ENCODE measurements at places on chromosomes 13 and 19.

DNA sequence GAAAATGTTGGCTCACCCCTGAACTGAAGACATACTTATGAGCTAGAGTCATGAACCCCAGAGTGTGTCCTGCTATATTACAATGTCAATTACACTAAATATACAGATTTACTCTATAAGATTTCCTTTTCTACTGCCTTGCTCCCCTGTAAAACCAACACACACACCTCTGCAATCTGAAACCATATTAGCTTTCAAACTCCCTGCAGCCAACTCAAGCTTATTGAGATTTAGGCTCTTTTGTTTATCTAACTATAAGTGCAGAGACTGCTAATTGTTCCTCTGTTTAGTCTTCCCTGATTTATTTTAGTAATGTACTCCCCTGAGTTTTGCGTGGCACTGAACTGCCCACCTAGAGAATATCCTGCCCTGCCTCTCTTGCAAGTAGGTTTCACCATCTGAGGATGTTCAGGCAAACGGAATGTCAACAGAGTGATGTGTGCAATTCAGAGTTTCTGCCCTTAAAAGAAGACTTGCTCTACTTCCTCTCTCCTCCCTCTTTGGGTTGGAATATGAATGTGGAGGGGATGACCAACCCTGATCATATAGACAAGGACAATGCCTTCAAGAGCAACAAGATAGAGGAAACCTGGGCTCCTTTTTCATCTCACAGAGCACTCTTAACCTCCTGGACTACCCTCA, 22.3 kb downstream of the FAM216B start:
- no peak for DNase-seq

DNA sequence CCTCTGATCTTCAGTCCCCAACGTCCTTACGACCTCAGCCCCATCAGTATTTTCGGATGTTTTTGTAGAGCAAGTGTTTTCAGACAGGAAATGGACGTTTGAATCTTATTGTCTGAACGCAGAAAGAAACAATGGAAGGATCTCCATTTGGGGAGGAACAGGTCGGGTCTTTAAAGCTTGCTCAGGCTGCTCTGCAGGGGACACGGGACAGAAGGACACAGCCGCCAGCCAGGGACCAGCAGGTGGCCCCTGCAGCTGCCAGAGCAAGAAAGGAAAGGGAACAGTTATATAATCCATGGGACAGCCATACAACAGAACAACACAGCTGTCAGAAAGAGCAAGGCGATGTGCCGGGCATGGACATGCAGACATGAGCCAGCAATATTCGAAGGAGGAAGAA, 18.5 kb upstream of the IGLON5 start:
- no peak for DNase-seq

- DNase-seq, result no peak
Observed at GRCh38 chr13:80363890-80364503, 23.1 kb upstream of the SPRY2 start.

GRCh38 chr13:112734696-112735547, 45.1 kb downstream of the ATP11A start:
- no peak for DNase-seq

DNA sequence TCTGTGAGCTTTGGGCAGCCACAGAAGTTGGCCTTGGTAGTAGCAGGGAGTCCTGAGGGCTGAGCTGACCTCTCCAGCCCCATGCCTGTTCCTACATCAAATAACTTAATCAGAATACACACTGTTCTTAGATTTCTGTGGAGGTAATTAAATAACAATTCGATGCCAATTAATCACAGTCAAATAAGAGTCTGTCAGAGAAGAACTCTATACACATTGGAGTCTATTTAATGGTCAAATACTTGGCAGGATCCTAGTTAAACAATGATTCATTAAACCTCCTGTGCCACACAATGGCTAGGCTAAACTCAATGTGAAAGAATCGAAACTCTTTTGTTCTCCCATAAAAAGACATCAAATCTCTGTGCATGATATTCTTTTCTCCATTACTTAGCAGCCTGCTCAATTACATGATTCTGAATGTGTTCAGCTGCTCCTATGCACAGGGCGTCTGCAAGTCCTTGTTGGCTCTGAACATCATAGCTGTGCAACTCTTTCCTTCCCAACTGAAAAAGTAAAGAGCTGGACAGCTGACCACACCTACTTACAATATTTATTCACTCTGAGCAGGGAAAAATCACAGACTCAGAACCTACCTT, 173.1 kb downstream of the ABCC4 start:
- DNase-seq, result no peak

DNA sequence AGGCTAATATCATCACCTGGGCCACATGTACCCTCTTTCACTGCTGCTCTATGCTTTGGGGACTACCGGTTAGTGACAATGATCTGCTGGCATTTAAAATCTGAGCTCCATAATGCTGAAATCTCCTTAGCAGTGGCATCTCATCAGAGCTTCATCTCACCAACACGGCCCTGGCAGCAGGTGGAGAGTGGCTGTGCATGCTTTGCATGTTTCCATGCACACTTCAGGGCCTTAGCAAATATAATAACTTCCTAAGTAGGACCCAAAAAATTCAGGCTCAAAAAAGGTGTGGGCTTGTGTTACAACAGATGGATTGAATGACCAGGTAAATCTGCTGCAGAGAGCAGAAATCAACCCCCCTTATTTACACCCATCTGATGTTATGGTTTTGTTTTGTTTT, 55.2 kb downstream of the ALOX5AP start:
- no peak for DNase-seq

GRCh38 chr19:41219924-41220567, 1.0 kb downstream of the AXL start:
- DNase-seq, result no peak

GRCh38 chr13:30846311-30846710, 59.8 kb upstream of the MEDAG start:
- DNase-seq, result no peak

DNA sequence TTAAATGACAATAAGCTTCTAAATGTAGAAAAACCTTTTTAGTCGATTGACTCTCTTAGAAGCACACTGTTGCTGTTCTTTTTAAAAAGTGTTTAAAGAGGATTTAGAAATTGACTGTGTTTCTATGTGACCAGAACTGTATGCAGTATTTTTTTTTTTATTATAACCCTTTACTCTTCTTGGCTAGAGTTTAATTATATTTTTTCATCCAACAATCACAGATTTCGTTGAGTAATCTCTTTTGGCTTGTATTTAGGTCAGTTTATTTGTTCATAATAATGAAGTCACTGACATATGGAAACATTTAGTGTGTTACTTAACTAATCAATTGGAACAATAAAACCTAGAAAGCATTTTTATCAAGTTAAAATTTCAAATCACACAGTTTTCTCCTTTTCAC, 19.9 kb downstream of the CSNK1A1L start:
- DNase-seq, result no peak

DNA sequence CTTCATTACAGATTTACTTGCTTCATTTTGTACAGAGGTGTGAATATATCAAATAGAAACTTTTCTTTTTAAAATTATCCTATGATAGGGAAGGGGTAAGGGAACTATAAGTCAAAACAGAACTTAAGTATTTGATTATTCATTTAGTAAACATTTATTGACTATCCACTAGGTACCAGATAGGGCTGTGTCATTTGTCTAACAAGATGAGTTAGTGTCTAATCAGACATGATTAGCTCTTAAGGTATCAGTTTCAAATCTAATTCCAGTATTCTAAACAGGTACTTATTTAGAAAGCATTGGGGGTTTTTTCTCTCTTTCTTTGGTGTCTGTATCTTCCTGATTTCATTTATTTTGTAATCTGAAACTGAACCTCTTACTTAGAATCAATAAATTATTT, 32.2 kb downstream of the CDADC1 start:
- DNase-seq, result no peak

GRCh38 chr13:35566340-35566739, 89.9 kb upstream of the MAB21L1 start:
- DNase-seq, result no peak

GRCh38 chr19:44816301-44816700, 7.4 kb downstream of the BCAM start:
- DNase-seq, result no peak

GRCh38 chr13:36753176-36753575, 65.8 kb upstream of the RFXAP start:
- no peak for DNase-seq

DNA sequence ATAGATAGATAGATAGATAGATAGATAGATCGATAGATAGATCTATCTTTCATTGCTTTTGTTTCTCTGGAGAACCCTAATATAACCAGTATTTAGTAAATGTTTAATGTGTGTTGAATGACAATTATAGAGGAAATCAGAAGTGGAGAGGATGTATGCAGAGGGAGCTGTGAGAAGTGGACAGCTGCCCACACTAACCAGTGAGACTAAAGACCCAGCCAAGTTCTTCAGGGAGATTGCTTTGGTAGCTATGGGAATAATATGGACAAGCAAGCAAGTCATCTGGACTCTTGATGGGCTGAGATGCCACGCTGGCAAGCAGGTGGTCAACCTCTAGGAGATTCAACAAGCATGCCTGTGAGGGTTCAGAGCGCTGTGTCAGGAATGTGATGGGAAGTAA, 14.9 kb upstream of the INTS6 start:
- DNase-seq, result no peak

DNA sequence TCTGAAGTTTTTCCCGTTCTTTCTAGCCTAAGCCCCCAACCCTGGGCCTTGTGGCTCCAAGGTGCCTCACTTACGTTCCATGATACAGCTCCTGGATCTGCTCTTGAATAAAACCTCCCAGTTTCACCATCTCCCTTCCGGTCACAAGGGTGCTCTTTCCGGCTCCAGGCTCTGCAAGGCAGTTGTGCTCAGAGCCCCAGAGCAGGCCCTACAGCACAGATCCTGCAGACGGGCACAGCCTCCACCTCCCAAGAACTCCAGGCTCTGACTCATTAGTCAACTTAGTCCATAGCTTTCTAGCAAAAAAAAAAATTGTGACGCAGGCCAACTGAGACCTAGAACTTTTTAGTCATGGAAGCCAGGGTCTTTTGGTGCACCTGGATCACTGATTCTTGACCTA, 33.9 kb upstream of the SLC7A10 start:
- DNase-seq, result no peak

DNA sequence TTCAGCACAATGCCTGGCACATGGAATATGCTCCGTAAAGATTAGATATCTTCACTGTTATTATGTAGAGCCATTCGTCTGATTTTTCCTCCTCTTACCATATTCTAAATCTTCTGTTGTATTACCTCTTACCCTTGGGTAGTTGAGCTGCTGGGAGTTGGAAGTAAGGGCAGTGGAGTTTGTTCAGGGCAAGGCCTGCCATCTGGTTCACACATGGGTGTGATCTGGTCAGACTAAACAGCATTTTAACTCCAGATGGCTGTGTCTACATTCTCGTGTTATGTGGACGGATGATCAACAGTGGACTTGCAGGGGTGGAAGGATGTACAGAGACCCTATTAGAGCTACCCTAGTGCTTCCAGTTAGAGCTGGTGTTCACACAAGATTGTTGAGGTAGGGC, 164.9 kb downstream of the ZIC5 start:
- DNase-seq, result no peak

DNA sequence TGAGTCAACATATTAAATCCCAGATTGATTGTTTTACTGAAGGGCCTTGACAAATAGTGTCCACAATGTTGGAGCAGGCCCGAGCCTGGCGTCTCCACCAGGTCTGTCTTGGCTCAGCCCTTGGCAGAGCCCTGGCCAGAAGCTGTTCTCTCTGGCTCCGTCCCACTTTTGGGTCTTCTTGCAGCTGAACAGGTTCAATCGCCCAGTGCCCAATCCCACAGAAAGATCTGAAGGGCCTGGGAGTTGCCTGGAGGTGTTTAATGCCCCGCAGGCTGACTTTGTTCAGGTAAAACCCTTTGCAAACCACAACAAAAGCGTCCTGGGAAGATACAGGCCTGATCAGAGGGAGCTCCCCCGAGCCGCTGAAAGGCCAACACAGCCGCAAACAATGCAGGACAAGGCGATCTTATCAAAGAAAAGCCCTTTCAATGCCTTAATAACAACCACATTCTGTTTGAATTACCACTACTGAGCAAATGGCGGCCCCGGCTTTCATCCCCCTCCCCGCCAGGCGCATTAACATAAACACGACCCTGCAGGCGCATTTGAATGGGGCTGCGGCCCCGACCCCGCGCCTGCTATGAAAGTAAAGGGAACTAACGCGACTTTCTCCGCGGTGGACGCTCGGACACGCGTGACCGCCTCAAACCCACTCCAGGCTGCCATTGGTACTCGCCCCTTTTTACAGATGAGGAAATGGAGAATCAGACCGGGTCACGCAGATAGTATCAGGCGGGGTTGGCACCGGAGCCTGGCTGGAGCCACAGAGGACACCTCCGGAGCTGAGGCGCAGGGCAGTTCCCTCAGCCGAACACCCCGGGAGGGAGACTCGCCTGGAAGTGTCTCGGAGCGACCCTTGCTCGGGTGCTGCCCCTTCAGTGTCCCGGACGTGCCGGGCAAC, 3.1 kb downstream of the CDX2 start:
- DNase-seq, result no peak

GRCh38 chr13:73809561-73809960, 324.6 kb downstream of the KLF12 start:
- DNase-seq, result no peak

GRCh38 chr13:97475011-97475410, 41.0 kb downstream of the RAP2A start:
- no peak for DNase-seq

GRCh38 chr19:8163759-8164158, 14.4 kb upstream of the FBN3 start:
- no peak for DNase-seq

DNA sequence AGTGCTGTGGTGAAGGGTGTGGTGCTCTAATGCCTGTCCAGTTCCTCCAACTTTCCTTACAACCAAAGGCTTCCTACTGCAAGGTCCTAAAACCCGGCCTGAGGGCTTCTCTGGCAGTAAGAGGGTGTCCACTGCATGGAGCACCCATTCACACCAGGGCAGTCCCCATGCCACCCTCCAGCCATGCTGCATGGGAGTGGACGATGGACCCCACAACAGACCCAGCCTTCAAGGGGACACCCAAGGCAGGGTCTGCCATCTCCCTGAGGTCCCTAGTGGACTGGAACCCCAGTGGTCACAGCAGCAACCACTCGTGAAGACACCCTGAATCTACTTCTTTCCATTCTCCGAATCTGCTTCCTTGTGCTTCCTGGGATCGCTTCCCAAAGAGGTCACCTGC, 117.6 kb upstream of the SOX1 start:
- no peak for DNase-seq

GRCh38 chr19:31675193-31675913, 326.1 kb upstream of the TSHZ3 start:
- no peak for DNase-seq

DNA sequence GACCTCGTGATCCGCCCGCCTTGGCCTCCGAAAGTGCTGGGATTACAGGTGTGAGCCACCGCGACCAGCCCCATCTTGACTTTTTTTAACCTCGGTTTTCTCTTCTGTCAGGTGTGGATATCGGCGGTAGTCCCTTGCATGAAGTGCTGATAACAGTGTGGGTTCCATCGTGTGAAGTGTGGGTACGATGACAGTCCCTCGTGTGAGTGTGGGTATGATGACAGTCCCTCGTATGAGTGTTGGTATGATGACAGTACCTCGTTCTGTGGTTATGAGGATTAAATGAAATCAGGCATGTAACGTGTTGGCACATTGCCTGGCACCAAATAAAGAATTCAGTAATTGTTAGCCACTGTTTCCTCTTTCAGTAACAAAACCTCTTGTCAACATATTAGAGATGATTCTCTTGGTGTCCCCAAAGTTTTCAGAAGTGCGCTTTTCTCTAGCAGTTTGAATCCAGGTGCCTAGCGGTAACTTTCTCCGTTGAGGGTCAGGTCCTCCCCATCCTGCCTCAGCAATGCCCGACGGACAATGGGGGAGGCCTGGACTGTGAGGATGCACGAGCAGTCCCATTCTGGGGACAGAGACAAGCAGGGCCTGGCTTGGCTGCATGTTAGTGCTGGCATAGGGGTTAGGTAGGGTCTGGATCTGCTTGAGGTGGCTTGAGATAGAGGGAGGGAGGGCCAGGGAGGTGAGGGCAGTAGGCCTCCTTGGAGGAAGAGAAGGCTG, 15.3 kb downstream of the GATAD2A start:
- DNase-seq, result peak; percentile 35
